ENCODE measurements at places on chromosomes 12 and 14.

GRCh38 chr14:21347201-21347600, 36.6 kb downstream of the SUPT16H start:
- no peak for DNase-seq

GRCh38 chr14:33370426-33370825, 431.7 kb downstream of the NPAS3 start:
- DNase-seq, result no peak

DNA sequence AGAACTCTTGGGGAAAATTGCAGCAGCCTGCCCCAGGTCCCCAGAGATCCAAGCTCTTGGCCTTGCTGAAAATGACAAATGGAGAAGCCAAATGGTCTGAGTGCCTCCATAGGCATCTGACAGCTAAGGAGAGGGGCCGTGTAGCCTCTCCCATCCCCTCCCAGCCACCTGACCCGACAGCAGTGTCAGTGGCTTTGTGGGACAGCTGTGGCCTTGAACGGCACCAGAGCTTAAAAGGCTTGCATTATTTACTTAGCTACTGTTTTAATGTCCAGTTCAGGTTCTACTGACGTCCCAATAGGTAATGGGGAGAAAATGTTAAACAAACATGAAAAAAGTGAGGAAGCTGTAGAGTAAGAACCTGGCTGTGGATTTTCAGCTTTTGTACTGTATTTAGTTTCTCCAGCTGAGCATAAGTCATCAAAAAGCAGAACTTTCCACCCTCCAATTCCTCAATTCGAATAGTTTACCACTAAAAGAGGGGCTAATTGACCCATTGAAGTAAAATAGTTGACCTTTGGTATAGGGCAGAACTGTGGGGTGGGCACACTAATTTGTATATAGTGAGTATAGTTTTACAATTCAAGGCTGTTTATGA, 50.0 kb downstream of the FOS start:
- DNase-seq, result no peak

GRCh38 chr14:39469094-39469710, 37.0 kb upstream of the FBXO33 start:
- peak; percentile 59 for DNase-seq

Data from activated naive CD8-positive, alpha-beta T cell treated with anti-CD3 and anti-CD28 coated beads for 36 hours (primary cell).